Nucleus accumbens (tissue), 56 donors: ENCODE measurements at places on chromosomes 2 and 18.

- DNase-seq, result no peak
These were observed 10.8 kb downstream of the SIX3 start for GRCh38 chr2:44952143-44952805.

DNA sequence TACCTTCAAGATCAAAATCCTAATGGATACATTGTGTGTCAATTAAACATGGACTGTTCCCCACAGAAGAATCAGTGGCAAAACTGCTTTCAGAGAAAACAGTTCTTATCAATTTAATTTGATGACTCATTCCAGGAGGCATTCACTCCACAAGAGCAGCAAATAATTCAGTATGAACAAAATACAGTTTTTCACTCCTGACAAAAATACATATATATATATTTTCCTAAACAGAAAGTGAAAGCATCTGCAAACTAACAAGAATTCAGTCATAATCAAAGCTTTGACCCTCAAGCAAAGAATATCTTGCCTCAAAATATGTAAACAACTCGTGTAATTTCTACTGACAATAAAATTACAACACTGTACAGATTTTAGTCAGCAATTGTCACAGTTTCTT is 685.1 kb upstream of the SLC8A1 start:
- DNase-seq, result no peak

- DNase-seq, result no peak
These were observed 428.1 kb upstream of the ID2 start for GRCh38 chr2:8253781-8254180.

GRCh38 chr2:3659447-3660432 is 1.7 kb downstream of the ALLC start:
- DNase-seq, result no peak

- no peak for DNase-seq
These were observed 118.4 kb upstream of the NOSTRIN start for GRCh38 chr2:168683996-168684395.

DNA sequence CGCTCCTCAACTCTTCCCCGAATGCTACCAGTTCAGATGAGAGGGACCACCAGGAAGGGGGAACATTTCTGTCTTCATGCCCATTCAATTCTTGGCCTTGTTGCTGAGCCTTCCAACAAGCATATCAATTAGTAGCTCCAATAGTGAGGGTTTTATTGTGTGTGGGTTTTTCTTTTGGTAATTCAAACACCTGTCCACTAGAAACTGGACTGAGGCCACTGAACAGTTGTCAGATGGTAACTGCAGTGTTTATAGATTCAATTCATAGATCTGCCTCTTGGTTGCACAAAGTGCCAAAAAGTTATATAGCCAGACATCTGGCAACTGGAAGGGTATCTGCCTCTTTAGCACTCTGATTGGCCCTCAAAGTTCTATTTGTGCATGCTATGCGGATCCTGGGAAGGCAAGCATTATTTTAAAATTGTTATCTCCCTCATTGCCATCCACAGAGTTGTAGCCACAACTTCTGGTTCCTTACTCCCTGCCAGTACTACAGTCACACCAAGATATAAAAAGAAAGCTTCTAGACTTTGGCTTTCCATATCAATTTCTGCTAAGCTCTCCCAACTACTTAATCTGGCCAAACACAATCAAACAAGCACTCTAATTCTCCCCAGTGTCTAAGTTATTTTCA is 83.3 kb upstream of the ZNF521 start:
- no peak for DNase-seq

DNA sequence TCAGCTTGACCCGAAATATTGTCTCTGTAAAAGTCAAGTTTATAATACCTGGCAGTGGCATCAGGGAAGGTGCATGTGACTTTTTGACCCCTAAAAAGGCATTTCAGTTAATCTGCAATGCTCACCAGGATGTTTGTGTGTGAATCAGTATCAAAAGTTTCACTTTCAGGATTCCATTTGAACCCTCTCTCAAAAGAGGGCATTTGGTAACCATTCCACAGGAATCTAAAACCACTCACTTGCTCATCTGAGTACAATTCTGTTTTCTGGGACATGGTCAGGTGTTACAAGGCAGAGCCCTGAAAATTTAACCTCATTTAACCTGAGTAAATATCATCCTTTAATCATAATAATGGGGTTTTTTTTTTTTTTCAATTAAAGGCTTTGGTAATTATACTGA is 77.9 kb upstream of the KLF7 start:
- DNase-seq, result no peak

- DNase-seq, result no peak
These were observed 154.8 kb upstream of the FHL2 start for GRCh38 chr2:105553538-105554196.

GRCh38 chr2:147232225-147232669 is 612.6 kb upstream of the ACVR2A start:
- DNase-seq, result no peak

DNA sequence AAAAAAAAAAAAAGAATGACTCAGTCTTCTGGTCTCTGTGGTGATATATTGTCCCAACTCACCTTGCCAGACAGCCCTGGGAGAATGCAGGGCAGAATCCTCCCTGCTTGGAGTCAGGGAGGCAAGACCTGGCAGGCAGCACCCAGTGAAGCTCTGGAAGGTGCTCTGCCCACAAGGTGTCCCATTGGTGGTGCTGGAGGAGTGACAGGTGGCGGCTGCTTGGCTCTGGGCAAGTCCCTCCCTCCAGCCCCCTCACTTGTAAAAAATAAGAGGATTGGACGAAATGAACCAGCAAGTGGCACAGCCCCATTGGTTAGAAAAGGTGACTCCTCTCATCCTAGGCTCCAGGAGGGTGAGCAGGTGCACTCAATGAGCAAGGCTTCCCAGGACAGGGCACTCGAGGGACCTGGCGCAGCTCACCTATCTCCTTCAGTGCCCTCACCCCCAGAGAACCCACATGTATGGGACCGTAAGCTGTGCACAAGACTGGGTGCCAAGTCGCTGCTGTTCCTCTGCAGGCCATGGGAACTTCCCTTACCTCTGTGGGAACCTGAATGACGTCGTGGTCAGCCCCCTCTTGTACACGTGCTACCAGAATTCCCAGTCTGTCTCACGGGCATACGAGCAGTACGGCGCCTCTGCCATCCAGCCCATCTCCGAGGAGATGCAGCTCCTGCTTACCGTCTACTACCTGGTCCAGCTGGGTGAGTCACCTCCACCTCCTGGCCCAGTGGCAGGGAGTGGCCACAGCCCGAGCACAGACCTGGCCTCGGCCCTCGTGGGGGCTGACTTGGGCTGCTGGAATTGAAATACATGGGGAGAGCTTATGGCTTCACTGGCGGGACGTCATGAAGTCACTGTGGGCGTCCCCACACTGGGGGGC is 54.6 kb downstream of the GREB1 start:
- DNase-seq, result no peak

DNA sequence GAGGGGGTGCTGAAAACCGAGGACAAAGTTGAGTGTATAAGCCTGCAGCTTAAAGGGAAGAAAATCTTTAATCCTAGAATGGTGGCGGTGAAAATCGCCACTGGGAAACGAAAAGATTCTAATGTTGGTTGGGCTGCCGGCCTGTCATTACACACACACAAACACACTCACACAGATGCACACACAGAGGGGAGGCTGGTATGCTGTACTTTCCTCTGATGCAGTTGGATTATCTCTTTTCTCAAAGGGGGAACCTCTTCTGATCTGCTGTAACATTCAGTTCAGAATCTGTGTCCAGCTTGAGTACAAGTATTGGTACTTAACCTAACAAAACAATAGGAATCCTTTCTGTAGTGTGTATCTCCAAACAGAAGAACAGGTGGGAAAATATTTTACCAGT is 39.0 kb downstream of the ANXA4 start:
- no peak for DNase-seq

DNA sequence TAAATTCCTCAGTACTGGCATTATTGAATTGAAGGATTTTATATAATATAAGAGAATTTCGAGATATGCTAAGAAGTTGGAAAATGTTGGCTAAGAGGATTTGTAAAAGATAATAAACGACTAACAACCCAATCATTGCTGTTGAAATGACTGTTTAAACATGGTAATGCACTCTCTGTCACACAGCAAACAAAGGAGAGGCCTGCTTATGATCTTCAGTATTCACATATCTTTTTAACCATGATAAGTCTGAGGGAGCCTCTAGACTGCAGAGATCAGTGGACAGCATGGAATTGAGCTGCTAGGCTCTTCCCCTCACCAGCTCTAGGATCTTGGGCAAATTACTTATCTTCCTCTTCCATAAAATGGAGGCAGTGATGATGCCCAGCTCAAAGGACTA is 2.7 kb downstream of the KCTD18 start:
- no peak for DNase-seq
